ENCODE measurements at places on chromosomes 7 and 10.

GRCh38 chr7:20200361-20200760 is 16.8 kb downstream of the MACC1 start:
- no peak for DNase-seq

- DNase-seq: no peak
Observed at GRCh38 chr7:90856351-90857070, 260.4 kb downstream of the CDK14 start.

DNA sequence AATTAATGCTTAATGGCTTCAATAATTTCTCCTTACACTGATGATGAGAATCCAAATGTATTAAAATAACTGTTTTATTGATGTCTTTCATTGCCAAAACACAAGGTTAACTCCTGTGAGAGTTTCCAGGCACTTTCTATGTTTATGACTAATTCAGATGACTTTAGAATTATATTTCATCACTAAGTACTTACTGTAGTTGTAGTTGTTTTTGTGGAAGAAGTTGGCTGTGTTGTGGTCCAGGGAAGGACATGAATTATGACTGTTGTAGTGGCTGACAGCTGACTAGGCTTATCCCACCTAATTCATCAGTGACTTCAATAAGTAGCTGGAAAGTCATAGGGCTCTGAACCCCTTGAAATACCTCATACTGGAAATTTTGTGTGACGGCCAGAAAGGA is 254.8 kb downstream of the HGF start:
- DNase-seq: no peak

GRCh38 chr10:15427843-15428414 is 56.8 kb upstream of the FAM171A1 start:
- DNase-seq: peak; percentile 83

GRCh38 chr7:1735262-1735661 is 65.2 kb downstream of the ELFN1 start:
- DNase-seq: no peak

- no peak for DNase-seq
Observed at GRCh38 chr10:132826524-132827422, 40.8 kb upstream of the NKX6-2 start.

- no peak for DNase-seq
Observed at GRCh38 chr7:157555313-157555712, 218.5 kb downstream of the DNAJB6 start.

DNA sequence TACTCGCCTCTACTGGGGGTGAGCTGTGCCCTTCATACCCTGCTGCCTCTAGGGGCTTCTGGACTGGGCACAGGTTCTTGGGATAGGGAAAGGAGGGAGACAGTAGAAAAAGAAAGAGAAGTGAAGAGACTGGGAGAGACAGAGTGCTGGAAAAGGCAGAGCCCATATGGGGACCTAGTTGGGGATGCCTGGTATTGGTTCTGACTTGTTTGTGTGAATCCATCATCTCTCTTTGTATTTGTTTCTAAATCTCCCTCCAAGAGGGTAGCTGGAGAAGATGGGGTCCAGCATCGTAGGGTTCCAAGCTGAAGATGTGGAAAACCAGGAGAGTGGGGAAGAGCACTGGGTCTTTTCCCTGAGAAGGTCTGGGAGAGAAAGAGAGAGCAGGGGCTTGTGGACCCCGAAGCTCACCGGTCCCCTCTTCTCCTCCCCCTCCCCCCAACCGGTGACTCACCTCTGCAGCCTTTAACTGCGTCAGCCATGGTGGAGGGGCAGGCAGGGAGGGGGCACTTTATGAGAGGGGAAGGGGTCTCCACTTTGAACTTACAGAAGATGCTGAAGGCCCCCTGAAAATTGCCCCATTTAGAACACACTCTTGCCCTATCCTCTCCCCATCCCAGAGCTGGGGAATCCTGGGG is 3.2 kb upstream of the VGF start:
- DNase-seq: no peak

GRCh38 chr7:48621076-48621475 is 303.3 kb upstream of the CDC14C start:
- no peak for DNase-seq

GRCh38 chr7:108063520-108063933 is 60.6 kb upstream of the LAMB1 start:
- no peak for DNase-seq

- peak; percentile 10 for DNase-seq
Observed at GRCh38 chr7:15015545-15016314, 113.2 kb upstream of the DGKB start.

DNA sequence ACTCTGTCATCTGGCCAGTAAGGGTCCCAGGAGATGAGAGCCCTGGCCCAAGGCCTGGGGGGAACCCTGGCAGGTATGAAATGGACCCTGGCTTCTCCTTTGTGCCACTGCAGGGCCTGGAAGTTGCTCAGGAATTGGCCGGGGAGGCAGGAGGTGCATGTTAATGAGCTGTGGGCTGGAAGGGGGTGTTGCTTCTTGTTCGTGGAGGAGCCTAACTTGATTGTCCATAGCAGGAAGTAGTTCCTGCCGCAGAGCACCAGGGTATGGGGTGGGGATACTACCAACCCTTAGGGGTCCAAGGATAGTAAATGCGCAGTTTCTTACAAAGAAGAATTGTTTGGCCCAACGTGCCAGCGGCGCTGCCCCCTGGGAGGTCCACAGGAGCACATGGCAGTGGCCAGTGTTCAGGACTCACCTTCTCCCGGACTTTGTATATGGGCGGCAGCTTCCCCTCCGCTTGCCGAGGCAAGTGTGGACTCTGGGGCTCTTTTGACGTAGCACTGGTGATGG is 21.5 kb downstream of the TEX36 start:
- no peak for DNase-seq

GRCh38 chr10:45468079-45468478 is 94.1 kb downstream of the ALOX5 start:
- DNase-seq: no peak

DNA sequence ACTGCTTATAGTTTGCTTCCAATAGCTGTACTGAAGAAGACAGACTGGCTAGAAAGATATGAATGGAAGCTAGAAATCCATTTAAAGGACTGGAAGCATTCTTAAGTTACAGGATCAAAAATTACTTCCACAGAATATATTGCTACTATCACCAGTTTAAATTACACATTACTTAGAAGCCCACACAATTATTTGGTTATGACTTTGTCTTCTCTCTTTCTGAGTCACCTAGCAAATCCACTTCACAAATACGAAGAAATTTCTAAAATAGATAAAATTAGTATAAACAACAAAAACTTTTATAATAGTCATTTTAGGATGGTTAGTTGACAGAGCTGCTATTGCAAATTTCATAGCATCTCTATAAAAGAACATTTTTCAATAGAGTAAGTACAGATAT is 108.1 kb downstream of the SNX13 start:
- DNase-seq: no peak

DNA sequence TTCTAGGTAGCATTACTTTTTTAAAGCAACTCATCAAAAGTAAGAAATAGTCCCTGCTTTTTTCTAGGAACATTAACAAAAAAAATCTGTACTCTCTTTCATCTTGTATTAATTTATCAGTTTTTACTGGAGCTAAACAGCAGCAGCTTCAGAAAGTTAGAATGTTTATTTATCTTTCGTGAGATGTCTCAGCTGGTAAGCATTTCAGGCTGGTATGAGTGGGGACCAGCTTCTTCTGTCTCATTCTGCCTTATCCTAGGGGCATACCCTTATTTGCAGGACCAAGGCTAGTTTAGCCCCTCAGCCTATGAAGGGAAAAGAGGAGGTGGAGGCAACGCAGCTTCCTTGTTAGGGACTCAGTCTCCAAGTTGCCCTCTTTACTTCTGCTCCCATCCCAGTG is 35.1 kb downstream of the LANCL2 start:
- no peak for DNase-seq

- DNase-seq: no peak
Observed at GRCh38 chr7:127187740-127188139, 65.0 kb downstream of the GRM8 start.

DNA sequence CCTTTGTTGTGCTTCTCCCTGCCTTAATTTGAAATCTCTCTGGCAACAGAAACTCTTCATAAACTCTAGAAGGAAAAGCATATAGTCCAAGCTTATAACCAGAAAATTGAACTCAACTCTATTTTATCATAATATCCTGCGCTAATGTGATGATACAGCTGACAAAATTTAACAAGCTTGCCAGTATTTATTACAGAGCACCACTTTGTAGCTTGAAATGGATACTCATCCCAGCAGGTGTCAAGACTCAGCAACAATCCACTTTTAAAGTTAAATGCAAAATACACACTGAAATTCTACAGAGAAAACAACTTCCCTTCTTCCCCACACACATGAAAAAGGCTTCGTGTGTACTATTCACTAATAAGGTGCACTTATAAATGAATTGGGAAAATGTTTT is 228.9 kb downstream of the AGMO start:
- DNase-seq: no peak

DNA sequence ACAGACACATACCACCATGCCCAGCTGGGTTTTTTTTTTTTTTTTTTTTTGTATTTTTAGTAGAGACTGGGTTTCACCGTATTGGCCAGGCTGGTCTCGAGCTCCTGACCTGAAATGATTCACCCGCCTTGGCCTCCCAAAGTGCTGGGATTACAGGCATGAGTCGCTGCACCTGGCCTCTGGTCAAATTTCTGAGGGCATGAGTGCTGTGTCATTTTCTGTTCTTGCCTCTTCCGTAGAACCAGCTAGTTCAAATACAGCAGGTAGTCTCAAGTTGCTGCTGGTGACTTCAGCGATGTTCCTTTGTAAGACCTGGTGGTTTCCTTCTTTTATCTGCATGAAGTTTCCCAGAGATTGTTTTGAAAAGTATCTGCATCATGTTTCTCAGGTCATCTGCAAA is 134.8 kb upstream of the SHH start:
- no peak for DNase-seq

DNA sequence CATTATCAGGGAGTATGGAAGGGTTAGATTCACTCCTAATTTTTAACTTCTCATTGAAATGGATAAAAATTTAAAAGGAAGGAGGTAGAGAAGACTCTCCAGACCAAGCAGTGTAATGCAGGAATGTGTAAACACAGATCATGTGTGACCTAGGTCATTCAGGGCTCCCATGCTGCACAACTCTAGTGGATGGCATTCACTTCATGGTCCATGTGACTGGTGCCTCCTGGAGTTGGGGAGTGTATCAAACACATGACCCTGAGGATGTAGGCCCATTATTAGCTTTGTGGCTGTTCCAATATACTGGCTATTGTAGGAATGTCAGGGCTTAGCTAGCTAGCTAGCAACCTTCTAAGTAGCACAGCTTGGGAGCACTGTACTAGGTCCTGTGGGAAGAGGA is 109.9 kb downstream of the SLC25A13 start:
- DNase-seq: no peak
